ENCODE measurements at places on chromosomes 3 and 15.

DNA sequence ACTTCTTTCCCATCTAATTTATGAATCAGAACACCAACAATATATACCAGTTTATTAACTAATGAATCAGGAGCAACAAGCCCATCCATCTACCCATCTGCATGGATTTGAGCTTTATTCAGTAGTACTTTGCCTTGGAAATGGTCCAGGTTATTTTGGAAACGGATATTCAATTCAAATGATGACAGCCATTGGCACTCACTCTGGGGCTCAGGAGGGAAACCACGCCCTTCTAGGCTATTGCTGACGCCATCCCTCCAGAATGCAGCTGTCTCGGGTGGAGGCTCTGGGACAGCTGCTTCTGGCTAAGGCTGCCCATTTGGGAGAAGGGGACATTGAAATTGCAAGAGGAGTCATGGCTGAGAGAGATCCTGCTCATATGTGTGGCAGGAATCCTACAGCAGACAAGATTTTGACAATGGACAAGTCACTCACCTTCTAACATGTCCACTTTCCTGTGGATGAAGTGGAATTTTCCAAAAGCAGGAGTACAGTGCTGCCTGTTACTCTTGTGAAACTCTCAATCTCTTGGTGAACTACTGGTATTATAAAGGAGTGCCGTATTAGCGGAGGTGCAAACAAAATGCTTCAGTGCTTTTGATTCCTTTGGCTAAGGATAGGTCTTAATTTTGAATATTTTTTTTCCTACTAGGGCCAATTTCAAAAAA, 29.3 kb upstream of the TRAK1 start:
- DNase-seq: peak; percentile 81

DNA sequence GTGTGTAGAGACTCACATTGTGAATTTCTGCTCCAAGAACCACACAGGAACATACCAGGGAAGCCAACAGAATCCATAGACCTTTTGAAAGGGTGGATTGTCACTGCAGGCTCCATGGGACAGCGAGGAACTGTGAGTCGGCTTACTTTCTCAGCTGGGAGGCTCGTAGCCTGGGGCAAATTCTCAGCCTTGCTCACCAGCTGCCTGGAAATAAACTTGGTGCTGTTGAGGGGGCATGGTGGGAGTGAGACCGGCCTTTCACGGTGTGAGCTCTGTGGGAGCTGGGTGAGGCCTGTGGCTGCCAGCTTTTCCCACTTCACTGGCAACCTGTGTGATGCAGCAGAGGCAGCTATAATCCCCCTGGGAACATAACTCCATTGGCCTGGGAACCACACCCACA, 146.6 kb upstream of the P2RY1 start:
- no peak for DNase-seq

DNA sequence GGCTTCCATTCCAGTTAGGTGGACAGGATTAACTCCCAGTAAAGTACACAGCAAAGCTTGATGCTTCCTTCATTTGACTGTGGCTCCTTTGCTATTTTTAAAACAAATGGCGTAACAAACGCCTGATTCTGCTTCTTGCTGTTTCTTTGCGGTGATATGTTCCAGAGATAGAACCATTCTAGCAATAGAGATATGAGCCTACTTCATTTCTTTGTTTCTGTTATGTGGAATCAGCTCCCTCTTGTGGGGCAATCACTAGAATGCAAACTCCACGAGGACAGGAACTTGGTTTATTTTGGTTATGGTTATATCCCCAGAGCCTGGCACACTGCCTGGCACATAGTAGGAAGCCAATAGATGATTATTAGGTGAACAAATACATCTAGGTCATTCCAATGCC, 122.6 kb upstream of the SLC6A11 start:
- no peak for DNase-seq

- no peak for DNase-seq
Observed at GRCh38 chr3:101842935-101843330, 6.4 kb upstream of the NFKBIZ start.

- DNase-seq: no peak
Observed at GRCh38 chr3:197485143-197485542, 70.6 kb downstream of the BDH1 start.

GRCh38 chr15:90400005-90400758, 12.1 kb downstream of the IQGAP1 start:
- no peak for DNase-seq

- DNase-seq: no peak
Observed at GRCh38 chr3:11005686-11006256, 13.2 kb downstream of the SLC6A1 start.

DNA sequence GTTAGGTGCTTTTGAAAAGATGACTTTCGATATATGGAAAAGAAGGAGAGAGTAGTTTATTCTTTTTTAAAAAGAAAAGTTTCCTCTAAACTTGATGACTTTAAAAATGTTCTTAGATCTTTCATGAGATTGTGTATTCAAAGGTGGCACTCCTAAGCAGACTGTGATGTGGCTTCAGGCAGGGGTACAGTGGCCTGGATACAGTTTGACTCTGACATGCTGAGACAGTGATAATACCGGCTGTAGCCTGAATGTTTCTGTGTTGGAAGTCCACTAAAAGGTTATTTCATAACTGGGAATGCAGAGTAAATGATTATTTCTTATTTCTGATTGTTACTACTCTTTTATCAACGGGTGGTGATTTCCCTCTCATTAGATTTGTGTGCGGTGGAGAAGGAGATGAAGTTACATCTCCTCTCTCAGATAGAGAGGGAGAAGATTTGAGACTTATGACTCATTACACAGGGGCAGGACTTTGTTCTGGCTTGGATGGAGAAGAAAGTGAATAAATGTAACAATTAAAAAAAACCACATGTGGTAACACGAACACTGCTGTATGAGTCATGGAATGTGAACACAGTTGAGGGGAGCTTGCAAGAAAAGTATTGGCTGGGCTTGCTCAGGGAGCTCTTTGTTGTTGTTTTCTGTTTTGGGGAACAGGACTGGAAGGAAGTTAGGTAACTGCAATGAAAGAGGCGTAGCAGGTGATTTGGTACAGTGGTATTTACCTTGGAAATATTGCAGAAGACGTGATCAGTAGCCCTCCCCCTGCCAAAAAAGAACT, 21.6 kb downstream of the SPTSSB start:
- peak; percentile 87 for DNase-seq

DNA sequence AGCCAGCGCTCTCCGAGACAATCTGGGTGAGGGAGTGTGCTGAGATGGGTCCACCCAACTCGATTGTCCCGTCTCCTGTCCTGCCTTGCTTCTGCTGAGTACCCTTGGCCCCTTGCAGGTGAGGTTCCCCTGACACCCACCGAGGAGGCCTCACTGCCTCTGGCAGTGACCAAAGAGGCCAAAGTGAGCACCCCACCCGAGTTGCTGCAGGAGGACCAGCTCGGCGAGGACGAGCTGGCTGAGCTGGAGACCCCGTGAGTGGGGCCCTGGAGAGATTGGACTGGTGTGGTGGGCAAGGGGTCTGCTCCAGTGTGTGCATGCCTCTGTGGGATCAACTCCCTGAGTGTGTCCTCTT, 23.6 kb downstream of the NBEAL2 start:
- DNase-seq: no peak

- no peak for DNase-seq
Observed at GRCh38 chr3:173865900-173866498, 468.5 kb downstream of the NLGN1 start.

- no peak for DNase-seq
Observed at GRCh38 chr3:60932643-60933042, 318.6 kb downstream of the FHIT start.

DNA sequence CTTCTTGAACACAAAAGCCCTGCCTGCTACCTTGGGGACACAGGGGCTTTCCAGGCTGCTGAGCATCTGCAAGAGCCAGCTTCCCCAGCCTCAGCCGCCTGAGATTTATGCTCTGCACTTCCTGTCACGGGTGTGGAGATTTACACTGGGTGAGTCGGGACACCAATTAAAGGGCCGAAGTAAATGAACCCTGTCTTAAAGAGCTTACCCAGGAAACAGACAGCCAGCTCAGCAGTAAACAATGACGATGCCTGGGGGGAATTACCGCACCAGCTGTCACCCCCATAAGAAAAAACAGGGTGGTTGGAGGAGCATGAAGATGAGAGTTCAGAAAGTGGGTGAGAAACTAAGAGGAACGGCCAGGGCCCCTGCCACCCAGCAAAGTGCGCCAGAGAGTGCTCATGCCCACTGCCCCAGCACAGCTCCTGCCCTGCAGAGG, 37.5 kb upstream of the IQSEC1 start:
- no peak for DNase-seq

DNA sequence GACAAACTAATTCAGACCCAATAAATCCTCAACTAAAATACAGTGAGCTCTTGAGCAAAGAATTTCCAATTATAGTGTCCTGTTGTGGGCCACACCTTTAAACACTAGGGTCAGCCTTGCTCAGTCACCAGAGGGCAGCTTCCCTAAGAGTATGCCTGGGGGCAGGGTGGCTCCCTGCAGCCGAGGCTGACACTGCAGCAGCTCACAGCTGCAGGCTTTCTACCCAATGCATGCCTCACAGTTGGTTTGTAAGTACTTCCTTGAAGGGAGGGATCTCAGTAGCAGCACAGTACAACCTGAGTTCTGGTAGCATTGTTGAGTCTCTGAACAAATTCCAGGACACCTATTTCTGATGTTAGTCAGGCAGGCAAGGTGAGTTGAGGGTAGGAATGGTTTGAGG, 335.6 kb downstream of the TUSC7 start:
- no peak for DNase-seq

DNA sequence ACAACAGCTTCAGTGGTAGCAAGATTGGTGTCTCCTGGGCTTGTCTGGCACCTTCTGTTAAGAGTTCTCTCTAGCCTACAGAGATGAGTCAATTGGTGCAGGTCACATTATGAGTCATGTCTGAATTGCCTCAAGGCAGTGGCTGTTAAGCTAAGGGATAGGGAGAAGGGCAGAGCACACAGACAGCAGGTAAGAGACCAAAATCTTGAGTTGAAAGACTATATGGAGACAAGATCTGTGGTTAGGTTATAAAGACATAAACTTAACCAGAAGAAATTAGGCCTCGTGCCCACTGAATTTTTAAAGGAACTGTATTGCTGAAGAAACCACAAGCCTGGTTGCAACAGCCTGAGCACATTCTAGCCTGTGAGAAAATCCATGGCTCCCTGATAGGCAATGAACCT, 19.2 kb upstream of the KPNA1 start:
- peak; percentile 57 for DNase-seq

GRCh38 chr3:54999159-54999558, 71.3 kb upstream of the LRTM1 start:
- DNase-seq: peak; percentile 69

- DNase-seq: no peak
Observed at GRCh38 chr3:68424796-68425460, 507.4 kb downstream of the TAFA4 start.

GRCh38 chr3:15606434-15606891, 4.9 kb downstream of the BTD start:
- DNase-seq: no peak

DNA sequence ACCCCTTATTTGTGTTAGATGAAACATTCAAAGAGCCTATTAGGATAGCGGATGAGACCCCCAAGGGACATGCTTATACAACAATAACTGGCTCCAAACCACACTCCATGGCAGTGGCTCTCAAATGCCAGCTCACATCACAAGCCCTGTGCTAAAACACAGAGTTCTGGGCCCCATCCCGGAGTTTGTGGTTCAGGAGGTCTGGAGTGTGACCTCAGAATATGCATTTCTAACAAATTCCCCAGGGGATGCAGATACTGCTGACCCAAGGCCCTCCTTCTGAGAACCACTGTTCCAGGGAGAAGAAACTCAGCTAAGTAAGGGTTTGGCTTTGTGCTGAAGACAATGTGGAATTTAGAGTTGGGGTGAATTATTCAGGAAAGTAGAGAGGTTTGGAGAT, 3.6 kb downstream of the CCRL2 start:
- no peak for DNase-seq

DNA sequence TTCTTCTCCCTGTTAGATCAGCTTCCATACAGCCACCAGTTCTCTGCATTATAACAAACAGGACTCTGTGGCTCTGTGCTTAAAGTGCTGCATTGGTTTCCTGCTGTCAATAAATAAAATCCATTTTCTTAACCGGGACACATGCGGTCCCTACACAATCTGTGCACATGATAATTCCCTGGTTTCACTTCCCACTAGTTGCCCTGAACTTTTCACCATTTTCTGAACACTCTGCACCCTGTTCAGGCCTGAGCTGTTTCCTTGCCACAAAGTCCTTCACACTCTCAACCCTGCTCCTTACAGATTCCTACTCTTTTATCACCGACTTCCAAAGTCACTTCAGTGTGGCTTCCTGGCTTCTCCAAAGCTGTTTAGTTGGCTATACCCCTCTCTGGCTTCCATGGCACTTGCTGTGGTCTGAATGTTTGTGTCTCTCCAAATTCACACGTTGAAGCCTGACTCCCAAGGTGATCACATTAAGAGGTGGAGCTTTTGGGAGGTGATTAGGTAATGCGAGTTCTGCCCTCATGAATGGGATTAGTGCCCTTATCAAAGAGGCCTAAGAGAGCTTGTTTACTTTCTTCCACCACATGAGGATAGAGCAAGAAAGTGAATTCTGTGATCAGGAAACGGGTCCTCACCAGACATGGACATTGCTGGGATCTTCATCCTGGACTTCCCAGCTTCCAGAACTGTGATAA, 233.4 kb downstream of the CHST2 start:
- DNase-seq: no peak

GRCh38 chr3:146449613-146450012, 19.7 kb downstream of the PLSCR2 start:
- DNase-seq: no peak

DNA sequence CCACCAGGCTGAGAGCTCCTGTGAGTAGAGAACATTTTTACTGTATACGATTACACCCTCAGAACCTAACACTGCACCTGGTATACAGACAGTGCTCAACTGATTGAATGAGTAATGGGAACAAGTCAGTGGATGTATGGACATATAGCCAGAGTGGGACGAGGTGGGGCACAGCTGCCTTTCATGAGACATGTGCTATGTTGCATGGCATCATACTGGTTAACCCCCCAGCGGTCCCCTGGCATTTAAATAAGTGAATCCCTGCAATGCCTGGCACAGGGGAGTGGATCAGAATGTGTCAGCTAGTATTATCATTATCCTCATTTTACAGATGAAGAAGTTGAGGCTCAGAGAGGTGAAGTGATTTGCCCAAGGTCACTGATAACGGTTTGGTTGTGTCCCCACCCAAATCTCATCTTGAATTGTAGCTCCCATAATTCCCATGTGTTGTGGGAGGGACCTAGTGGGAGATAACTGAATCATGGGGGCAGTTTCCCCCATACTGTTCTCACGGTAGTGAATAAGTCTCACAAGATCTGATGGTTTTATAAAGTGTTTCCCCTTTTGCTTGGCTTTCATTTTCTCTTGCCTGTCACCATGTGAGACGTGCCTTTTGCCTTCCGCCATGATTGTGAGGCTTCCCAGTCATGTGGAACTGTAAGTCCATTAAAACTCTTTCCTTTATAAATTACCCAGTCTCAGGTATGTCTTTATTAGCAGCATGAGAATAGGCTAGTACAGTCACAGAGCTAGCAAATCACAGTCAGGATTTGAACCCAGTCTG, 56.0 kb upstream of the ATP2B2 start:
- no peak for DNase-seq

Data from BJ (cell line).